ENCODE measurements at places on chromosomes 16 and 17.

GRCh38 chr17:53543472-53543871, 279.3 kb upstream of the KIF2B start:
- DNase-seq = no peak

GRCh38 chr16:47036201-47036600, 62.7 kb upstream of the DNAJA2 start:
- no peak for DNase-seq

DNA sequence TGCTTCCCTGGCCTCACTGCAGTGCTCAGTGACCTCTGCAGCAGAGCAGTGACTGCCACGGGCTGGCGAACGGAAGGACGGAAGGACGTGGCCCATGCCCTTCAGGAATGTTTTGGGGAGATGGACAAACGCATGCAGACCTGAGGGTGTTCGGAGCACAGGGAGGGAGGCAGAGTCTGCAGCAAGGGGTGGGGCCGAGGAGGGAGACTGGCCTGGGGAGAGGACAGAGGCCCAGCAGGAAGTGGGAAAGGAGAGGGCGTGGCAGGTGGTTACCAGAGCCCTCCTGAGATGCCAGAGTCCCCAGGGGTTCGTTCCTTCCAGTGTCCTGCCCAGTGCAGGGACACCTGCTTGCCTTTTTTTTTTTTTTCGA, 21.9 kb downstream of the ADORA2B start:
- DNase-seq = no peak

DNA sequence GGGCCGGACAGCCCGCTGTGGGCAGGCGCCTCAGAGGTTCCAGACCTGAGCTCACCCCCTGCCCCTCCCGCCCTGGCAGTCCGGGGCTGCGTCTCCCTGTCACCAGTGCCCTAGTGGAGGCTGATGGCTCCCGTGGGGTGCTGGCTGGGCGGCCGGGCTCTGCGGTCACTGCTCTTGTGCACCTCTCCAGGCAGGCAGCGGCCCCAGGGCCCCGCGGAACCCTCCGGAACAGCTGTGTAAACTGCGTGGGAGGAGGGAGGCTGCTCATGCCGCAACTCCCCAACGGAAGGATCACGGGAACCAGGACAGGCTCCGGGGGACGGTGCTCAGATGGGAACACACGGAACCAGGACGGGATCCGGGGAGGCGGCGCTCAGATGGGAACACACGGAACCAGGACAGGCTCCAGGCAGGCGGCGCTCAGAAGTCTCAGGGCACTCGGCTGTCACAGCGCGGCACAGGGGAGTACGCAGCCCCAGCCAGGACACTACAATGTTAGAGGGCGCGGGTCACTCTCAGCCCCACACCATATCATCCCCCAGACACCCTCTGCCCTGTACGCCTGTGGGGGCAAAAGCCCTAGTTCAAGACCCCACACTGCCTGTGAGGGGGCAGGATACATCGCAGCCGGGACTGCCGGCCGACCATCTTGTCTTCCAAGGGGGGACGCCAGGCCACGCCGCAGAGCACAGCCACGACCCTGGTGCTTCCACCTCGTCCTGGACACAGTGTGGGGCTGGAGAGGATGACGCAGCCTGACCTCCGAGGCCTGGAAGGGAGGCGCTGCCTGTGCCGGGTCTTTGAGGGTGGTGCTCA, 74.0 kb upstream of the GNG13 start:
- DNase-seq = no peak

- no peak for DNase-seq
Observed at GRCh38 chr17:76696763-76697701, 13.7 kb downstream of the MXRA7 start.

DNA sequence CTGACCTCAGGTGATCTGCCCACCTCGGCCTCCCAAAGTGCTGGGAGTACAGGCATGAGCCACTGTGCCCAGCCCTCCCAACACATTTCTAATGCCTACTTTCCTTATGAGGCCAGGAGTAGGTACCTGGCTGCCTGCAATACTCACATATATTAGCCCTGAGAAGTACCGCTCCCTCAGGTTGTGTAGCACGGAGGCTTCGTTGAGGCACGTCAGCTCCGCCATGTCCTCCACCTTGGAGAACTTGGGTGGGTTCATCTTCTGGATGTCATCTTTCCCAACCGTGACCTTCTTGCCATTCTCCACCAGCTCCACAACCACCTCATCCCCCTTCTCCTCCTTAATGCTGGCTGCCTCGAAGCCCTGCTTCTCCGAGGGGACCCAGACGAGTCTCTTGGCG, 19.1 kb downstream of the MYH11 start:
- DNase-seq = no peak

All from stimulated activated naive CD8-positive, alpha-beta T cell treated with anti-CD3 and anti-CD28 coated beads, Interleukin-15, amount 100 ng/mL, for 72 hours (primary cell).